H1 (cell line): ENCODE measurements at places on chromosomes 1 and 21. TPM values are rescaled to one million over a fixed set of nuclear protein-coding genes. Genes with fewer than 3 reads are reported as not detected.

- no peaks in the 10 kb centered on the region for H3K27me3 ChIP-seq
- no peaks in the 10 kb centered on the region for H3K4me1 ChIP-seq
- H3K27ac ChIP-seq: no peak overlapping the region
- no peaks in the 10 kb centered on the region for H3K36me3 ChIP-seq
- H3K4me3 ChIP-seq: no peak overlapping the region
These were observed 349.1 kb downstream of the DPYD start for GRCh38 chr1:97571760-97572159.

DNA sequence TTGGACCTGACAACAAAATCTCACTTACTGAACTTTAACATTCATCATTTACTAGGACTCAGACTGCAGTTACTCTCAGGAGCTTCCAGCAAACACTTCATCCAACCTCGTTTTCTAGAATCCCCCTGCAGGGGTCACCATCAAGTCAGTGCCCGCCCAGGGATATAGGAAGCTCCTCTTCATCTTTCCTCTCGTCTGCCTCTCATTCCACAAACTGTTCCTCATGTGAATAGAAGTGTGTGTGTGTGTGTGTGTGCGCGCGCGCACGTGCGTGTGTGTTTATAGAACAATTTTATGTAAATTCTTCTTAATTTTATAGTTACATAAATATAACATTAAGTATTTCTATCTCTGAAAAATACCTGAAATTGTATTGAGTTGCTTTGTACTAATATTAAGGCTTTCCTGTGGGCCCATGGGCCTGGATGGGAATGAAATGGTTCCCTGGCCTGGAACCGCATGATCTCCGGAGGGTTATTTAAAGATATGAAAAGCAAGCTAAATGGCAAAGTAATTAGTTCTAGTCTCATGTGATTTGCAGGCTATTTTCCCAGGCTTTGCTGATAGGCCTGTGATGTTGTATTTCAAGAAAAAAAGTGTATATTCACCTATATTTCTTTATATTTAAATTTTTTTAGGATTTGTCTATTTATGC lies 21.7 kb upstream of the ABCD3 start:
- H3K36me3 ChIP-seq: no peaks in the 10 kb centered on the region
- H3K27ac ChIP-seq: no peak overlapping the region
- H3K4me3 ChIP-seq: no peak overlapping the region
- peaks cover 3% of the 10 kb centered on the region for H3K4me1 ChIP-seq

DNA sequence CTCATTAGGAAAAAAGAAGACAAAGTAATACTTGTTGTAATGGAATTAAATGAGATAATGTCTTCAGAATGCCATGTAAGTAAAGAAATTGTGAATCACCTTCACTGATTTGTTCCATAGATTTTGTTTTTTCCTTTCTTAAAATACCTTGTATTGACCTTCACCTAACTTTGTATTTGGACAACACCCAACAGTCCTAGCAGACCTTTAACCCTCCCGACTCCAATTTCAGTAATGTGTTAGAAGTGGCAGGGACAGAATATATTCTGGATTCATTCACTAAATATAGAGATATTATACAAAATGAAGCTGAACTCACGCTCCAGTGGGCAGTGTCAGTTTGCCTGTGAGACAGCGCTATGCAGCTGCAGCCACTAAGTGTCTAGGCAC lies 57.9 kb downstream of the UCK2 start:
- H3K27ac ChIP-seq: no peak overlapping the region
- H3K4me3 ChIP-seq: no peak overlapping the region
- peaks cover 3% of the 10 kb centered on the region; the same call in 1 of the 2 replicates for H3K4me1 ChIP-seq
- no peaks in the 10 kb centered on the region for H3K27me3 ChIP-seq

DNA sequence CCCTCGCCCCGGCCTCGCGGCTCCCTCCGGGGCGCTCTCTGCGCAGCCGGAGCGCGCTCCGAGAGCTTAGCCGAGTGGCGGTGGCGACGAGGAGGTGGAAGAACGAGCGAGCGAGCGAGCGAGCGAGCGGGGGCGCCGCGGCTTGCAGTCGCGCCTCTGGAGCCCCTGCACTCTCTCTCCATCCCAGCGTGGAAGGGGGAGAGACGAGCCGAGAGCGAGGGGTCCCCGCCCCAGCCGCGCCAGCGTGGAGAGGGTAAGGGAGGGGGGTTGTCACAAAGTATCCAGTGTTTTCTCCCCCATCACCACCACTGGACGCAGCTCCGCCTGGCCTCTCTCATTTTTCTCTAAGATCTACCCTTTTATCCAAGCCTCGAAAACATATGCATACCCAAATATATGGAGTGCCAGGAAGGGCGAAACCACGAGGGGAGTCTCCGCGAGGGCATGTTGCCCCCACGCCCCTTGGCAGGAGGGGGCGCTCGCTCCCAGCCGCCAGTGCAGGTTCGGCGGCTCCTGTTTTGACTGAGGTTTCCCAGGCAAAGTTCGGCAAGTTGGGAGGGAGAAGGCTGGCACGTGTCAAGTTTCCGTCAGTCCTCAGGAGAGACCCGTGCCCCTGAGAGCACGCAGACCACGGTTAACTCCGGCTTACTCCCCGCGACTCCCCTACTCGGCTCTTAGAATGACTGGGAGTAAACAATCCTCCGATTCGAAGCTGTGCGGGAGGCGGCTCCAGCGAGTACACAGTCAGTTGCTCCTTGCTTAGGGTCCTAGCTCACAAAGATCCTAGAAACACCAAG lies 569 bp upstream of the DAB1 start:
- no peaks in the 10 kb centered on the region for H3K4me1 ChIP-seq
- DNase-seq: peak; percentile 87
- H3K27ac ChIP-seq: no peak overlapping the region
- peaks cover 11% of the 10 kb centered on the region; the same call in 1 of the 2 replicates for H3K27me3 ChIP-seq
- H3K36me3 ChIP-seq: no peaks in the 10 kb centered on the region

- no peaks in the 10 kb centered on the region for H3K27me3 ChIP-seq
- no peak overlapping the region for H3K4me3 ChIP-seq
- no peak for DNase-seq
- H3K4me1 ChIP-seq: peaks cover 9% of the 10 kb centered on the region
These were observed 100.8 kb downstream of the TOMM20 start for GRCh38 chr1:235027862-235028250.

DNA sequence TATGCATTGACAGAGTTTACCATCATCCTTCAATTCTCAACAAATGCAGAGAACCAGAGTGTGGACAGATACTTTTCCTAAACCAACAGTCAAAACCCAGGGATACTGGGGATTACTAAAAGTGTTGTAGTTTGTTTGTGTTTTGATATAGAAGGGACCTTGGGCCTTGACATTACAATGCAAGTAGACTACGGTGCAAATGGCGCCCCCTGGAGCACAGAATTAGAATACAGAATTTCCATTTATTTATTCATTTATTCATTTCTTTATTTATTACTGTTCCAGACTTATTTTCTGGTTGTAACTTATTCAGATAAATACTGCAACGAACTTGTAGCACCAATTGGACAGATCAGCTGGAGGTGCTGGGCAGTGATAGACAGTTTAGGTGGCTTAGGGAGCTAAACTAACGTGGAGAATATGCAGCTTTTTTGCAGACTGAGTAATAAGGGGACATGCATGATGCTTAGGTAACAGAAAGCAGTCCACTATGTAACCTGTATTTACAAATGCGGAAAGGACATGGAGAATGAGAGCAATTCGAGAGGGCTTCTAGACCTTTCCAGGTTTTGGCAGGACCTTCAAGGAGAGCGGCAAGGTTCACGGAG lies 42.6 kb downstream of the KIRREL1 start:
- H3K4me3 ChIP-seq: no peak overlapping the region
- no peaks in the 10 kb centered on the region for H3K27me3 ChIP-seq
- H3K4me1 ChIP-seq: peaks cover 8% of the 10 kb centered on the region
- DNase-seq: no peak
- no peak overlapping the region; the same call in 1 of the 2 replicates for H3K27ac ChIP-seq

DNA sequence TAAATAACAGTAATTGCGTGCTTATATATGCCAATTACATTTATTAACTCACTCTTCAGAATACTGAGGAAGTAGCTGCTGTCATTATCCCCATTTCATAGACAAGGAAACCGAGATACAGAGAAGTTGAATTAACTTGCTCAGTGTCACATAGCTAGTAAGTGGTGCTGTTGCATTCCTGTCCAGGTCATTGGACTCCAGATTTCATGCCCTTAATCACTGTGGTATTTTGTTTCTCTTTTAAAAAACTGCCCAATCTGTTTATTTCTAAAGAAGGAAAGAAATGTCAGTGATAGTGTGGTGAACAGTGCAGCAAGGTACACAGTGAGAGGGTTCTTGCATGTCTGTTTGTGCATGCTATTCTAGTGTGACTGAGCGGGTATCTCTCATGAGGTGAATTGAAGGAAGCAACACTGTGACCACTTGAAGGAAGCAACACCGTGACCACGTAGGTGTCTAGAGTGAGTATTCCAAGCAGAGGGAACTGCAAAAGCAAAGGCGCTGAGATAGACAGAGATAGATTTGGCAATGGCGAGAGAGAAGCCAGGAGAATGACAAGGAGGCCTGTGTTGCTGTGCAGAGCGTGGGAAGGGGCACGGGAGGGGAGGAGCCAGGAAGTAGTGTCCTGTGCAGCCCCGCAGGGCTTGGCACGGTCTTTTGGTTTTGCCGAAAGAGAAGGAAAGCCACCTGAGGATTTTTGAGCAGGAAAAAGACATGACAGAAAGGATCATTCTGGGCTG lies 95.9 kb downstream of the CAMTA1 start:
- H3K36me3 ChIP-seq: no peaks in the 10 kb centered on the region
- H3K27me3 ChIP-seq: no peaks in the 10 kb centered on the region
- no peaks in the 10 kb centered on the region for H3K4me1 ChIP-seq
- DNase-seq: no peak
- no peak overlapping the region for H3K4me3 ChIP-seq

DNA sequence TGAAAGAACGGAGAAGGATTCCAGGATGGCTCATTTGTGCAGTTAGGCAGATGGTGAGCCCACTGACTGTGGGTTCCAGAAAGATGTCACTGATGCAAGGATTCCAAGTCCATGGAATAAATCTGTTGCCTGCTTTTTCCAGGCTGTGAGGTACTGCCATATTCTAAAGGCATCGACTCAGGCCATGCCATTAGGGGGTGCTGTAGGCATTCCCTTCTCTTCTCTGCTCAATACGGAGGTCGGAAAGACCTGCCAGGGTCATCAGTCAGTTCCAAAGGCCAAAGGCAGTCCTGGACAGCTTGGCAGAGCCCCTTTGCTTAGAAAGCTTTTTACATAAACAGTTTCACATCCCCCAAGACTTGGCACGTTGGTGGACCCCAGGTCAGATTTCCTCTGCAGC lies 31.7 kb upstream of the TMEM125 start:
- no peaks in the 10 kb centered on the region for H3K27me3 ChIP-seq
- H3K4me1 ChIP-seq: no peaks in the 10 kb centered on the region
- no peaks in the 10 kb centered on the region for H3K36me3 ChIP-seq
- H3K4me3 ChIP-seq: no peak overlapping the region
- peak; percentile 36 for DNase-seq

DNA sequence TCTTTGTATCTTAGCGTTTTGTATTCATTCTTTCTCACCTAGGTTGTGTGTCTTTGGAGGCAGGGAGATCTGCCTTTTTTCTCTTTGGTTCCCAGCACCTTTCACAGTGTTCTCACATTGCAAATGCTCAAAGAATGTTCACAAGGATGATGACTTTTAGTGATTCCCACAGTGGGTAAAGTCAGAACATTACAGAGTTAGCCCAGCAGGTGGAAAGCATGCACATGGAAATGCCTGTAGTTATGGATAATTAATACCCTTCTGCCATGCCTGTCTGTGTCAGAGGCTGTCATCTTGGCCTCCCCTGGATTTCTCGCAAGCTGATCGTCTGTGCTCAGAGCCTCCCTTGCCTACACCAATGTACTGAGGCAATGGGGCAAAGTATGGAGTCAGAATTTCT lies 458.9 kb downstream of the LMO4 start:
- no peak overlapping the region for H3K27ac ChIP-seq
- no peaks in the 10 kb centered on the region for H3K27me3 ChIP-seq
- no peaks in the 10 kb centered on the region for H3K4me1 ChIP-seq
- H3K4me3 ChIP-seq: no peak overlapping the region
- DNase-seq: no peak
- no peaks in the 10 kb centered on the region for H3K36me3 ChIP-seq

- no peak overlapping the region for H3K27ac ChIP-seq
- H3K36me3 ChIP-seq: peaks cover 32% of the 10 kb centered on the region
- no peaks in the 10 kb centered on the region for H3K27me3 ChIP-seq
These were observed 3.5 kb downstream of the PEX10 start for GRCh38 chr1:2408859-2409276.

DNA sequence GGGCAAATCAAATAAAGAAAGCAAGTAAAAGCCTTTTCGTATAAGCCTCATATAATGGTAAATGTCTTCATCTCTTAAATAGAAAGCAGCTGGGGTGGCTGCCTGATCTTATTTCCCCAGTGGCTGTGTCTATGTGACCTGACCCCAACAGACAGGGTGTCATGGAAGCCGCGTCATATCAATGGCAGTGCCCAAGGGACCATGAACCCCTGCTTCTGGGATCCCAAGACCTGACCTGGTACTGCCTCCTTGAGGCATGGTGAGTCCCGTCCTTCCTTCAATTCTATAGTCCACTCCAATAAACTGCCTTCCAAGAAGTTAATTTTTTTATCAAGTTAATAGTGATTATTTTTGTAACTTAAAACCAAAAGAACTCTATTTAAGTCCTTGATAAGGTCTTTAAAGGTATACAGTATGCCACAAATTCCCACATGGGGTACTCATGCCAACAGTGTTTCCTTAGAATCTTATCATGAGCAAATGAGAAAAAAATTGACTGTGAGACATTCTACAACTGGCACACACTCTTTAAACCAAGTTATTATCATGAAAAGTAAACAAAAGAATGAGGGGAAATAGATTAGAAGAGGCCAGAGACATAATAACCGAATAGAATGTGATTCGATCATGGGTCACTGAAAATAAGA lies 104.6 kb downstream of the ADSS2 start:
- H3K36me3 ChIP-seq: no peaks in the 10 kb centered on the region
- H3K27ac ChIP-seq: no peak overlapping the region
- no peak for DNase-seq
- no peak overlapping the region for H3K4me3 ChIP-seq

DNA sequence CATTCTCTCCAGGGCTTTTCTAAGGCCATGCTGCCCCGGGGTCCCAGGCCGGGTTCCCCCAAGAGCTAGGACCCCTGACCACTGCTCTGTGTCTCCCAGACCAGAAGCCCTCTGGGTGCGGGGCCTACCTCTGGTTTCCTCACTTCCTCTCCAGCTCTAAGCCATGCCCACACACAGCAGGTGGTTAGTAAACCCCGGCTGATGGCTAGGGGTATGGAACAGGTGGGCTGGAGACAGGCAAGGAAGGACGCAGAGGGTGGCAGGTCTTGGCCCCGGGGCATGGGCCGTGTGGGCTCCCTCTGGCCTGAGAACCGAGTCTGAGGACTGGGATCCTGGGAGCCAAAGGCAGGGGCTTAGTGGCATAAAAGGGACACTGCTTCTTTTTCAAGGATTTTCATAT lies 15.9 kb upstream of the PLCH2 start:
- H3K27me3 ChIP-seq: no peaks in the 10 kb centered on the region
- H3K4me3 ChIP-seq: no peak overlapping the region
- no peak for DNase-seq
- no peak overlapping the region for H3K27ac ChIP-seq

Gene DMBX1
- 0.23 and 0.36 TPM in 2 replicates for polyA plus RNA-seq

Gene SPRR1B
- 0.16 and 0.23 TPM in 2 replicates for polyA plus RNA-seq

Gene TMEM52
- polyA plus RNA-seq: 30.2 and 46.3 TPM in 2 replicates

Gene TBX19
- polyA plus RNA-seq: 1.3 and 1.8 TPM in 2 replicates

Gene NBPF6
- polyA plus RNA-seq: not detected in 2 replicates

Gene SLC50A1
- polyA plus RNA-seq: 80.7 and 90.8 TPM in 2 replicates

Gene LHX4
- polyA plus RNA-seq: 0.80 and 0.85 TPM in 2 replicates
